ENCODE measurements at places on chromosomes 13 and 19.

DNA sequence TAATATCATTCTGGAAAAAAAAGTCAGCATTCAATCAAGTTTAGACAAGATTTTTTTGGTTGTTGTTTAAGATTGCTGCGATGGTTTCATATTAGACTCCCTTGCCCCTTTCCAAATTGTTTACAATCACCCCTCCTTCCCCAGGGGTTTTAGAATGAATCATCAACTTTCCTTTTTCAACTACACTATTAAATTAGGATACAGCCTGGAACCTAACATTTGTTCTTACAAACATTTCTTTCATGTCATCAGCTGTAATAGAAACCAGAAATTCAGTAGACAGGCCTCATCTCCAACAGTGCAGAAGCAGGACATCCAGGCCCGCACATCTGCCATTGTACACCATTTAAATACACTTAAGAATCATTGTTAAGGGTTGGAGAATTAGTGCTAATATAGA is 44.4 kb upstream of the WDFY2 start:
- no peak for DNase-seq

DNA sequence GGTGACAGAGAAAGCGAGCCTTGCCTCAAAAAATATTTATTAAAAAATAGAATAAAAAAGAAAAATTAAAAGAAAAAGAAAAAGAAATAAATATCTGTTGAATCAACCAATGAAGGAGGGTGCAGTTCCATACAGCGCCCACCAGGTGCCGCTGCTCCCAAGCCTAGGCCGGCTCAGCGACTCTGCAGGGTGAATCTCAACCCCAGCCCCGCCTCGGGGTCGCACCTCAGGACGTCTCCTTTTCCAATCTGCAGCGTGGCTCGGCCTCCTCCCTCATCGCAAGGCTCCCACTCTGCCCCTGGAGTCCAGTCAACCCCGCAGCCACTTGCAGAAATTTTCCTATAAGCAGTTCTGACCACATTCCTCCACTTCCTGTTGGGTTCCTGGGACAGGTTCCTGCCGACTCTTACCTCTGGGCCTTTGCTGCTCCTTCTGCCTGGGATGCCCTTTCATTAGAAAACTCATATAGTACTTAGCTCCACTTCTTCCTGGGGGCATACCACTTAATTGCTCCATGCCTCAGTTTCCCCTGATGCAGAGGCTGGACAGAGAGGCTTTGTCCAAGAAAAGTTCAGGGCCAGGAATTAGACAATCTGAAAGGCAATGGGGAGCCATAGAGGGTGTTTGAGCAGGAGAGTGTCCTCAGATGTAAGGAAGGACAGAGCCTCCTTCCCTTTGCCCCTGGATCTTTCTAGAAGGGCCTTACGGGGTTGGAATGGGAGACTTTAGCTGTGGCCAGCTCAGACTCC is 24.3 kb downstream of the NFILZ start:
- no peak for DNase-seq

- DNase-seq: no peak
Measured at GRCh38 chr19:20863176-20863575, 59.9 kb upstream of the ZNF85 start.

GRCh38 chr13:43132257-43132656 is 108.9 kb downstream of the DNAJC15 start:
- DNase-seq: no peak

GRCh38 chr19:54521022-54521859 is 18.6 kb downstream of the LAIR2 start:
- DNase-seq: no peak

Measured in HFF-Myc (cell line).